ENCODE measurements at places on chromosomes 7 and 10.

DNA sequence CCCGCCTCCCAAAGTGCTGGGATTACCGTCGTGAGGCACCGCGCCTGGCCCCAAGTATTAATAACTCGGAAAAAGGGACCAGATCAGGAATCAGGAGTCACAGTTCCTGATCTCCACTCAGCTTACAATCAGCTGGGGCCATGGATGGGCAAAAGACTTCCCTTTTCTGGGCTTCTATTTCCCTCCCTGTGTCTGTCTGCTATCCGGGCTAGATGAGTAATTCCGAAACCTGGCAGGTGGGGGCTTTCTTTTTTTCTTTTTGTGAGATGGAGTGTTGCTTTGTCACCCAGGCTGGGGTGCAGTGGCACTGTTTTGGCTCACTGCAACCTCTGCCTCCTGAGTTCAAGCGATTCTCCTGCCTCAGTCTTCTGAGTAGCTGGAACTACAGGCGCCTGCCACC, 11.6 kb downstream of the RPS24 start:
- no peak for DNase-seq

DNA sequence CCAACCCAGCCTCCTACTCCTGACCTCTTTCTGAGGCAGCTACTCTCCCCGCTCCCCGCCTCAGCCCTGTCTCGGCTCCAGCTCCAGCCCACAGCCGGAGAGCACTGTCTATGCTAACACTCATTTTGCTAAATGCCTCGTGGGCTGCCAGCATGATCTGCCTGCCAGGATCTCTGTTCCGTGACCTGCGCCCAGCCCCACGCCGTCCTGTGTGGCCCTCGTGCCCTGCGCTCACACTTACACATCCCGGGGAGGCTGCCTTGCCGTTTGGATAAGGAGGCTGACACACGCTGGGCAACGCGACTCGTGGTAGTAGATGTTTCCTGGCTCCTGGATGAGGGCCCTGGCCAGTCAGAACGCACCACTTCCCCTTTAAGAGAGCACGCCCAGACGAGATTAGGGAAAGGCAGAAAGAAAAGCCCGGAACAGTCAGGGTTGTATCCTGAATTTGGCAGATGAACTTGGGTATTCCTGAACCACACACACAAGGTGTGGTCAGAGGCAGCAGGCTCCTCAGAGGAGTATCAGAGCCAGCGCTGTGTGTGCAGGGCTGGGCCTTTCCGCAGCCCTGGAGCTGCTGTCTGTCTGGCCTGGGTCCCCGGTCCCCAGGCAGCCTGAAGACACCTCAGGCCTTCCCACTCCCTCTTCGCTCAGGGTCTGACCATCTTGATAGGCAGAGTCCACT, 97.7 kb upstream of the EFCAB10 start:
- DNase-seq: no peak

DNA sequence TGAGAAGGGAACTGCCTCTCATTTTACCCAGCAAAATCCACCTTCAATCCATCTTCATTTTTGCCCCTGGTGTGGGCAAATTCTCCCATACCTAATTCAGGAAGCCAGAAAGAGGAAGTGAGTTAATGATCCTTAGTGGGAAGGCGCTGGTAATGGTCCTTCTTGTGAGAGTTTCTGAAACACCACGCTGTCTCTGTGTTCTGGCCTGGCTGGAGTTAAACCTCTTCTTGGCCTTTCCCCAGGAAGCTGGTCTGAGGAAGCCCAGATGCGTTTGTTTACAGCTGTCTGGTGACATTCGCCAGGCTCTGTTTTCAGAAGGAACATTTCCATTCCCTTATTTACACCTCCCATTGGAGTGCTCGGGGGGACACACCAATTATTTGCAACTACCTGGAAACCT, 24.3 kb downstream of the HTRA1 start:
- no peak for DNase-seq

GRCh38 chr10:112173206-112173605, 10.4 kb downstream of the GPAM start:
- DNase-seq: no peak

DNA sequence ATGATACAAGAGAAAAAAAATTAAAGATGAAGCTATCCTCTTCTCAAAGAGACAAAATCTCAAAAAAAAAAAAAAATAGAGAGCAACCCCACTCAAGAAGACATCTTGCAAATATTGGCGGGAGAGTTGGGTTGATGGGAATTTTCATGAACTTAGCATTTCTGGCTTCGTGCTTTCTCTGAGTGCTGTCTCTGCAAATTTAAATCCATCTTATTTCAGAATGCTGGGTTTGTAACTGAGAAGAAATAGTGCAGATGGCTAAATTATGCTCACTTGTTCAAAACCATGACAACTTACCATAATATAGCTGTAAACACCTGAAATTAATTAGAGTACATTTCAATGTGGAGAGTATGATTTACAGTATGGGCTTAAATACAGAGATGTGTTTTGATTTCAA, 484.8 kb upstream of the CELF2 start:
- no peak for DNase-seq

DNA sequence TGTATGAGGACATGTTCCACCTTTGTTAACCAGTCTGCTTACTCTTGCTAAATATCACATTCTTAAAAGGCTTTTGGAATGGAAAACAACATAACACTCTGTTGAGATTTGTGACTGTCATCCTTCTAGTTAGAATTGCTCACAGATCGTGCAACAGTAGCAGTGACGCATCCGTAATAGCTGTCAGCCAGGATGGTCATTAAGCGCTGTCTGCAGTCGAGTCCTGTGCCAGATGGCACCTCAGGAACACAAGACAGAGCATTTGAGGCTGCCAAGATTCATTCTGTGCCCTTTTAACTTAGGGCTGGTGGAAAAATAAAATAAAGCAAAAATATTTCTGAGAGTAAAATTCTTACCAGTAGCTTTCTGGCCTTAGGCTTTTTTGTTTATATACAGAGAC, 348.6 kb downstream of the ANKRD7 start:
- DNase-seq: no peak

DNA sequence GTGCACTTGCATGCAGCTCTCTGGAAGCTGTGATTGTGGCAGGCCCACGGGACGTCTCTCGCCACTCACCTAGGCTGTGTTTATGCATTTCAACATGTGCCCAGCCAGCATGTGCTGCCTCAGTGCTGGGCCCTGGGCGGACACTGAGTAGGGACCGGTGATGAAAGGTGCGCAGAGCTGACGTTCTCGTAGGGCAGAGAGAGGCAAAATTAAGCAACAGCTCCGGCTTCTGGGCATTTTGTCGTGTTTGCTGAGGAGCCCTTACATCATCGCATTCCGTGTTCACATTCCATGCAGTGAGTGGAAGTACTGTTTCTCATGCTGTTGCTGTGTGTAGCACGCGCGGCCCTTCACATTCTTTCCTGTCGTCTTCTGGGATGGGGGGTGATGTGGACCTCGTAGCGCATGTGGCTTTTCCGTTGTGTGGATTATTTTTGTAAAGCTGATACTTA, 50.5 kb downstream of the PRF1 start:
- no peak for DNase-seq

- no peak for DNase-seq
These were observed 97.5 kb downstream of the MKI67 start for GRCh38 chr10:128028508-128029289.

- DNase-seq: no peak
These were observed 87.9 kb downstream of the ZNF467 start for GRCh38 chr7:149685455-149685854.

GRCh38 chr7:155813546-155814315, 1.5 kb upstream of the SHH start:
- DNase-seq: no peak

DNA sequence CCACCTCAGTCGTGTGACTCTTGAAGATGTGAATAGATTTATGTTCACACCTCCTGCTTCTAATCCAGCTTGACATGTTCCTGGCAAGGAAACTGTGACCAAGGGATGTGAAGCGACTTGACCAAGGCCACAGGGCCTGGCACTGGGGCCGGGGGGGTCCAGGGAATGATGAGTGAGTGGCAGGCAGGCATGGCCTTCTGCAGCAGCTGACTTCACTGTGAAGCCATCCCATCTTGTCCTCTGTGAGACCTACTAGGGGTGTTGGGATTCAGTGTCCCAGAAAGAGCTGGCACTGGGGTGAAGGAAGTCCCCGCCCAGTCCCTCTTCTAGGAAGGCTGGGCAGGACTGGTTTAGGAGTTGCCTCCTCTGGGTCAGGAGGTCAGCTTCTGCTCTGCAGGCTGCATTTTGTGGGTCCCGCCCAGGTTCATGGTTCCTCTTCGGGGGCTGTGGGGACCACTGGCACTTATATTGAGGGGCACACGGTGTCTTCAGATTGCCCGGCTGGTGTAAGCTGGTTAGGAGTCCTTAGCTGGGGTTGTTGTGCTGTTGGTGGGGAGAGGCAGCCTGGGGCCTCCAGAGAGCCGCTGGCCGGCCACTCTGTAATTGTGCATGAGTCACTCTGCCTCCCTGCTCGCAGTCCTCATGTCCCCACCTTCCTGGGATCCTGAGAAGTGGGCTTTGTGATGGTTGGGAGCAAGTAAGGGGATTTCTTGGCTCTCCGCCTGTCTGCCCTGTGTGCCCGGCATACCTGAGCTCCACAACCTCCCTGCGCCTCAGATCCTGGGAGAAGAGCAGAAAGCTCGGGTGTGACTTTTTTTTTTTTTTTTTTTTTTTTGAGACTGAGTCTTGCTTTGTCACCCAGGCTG, 11.0 kb downstream of the ZMIZ1 start:
- DNase-seq: no peak

GRCh38 chr7:50664937-50665336, 99.7 kb upstream of the DDC start:
- no peak for DNase-seq

DNA sequence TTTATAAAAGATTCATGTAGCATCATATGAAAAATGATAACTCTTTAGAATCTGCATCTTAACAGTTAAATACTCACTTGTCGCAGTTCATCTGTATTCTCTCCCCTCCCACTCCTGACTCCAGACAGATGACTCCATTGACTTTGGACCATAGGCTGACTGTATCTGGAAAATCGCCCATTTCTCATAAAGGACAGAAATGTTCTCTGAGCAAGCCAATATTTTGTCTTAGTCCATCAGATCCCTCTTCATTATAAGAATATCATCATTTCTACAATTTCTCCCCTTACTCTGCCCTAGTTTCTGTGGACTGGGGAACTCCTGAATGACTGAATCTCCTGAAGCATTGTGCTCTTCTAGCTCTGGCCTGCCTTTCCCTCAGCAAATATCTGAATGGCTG, 125.4 kb downstream of the SEMA3D start:
- no peak for DNase-seq

- no peak for DNase-seq
These were observed 11.8 kb upstream of the INSIG1 start for GRCh38 chr7:155285833-155286232.

DNA sequence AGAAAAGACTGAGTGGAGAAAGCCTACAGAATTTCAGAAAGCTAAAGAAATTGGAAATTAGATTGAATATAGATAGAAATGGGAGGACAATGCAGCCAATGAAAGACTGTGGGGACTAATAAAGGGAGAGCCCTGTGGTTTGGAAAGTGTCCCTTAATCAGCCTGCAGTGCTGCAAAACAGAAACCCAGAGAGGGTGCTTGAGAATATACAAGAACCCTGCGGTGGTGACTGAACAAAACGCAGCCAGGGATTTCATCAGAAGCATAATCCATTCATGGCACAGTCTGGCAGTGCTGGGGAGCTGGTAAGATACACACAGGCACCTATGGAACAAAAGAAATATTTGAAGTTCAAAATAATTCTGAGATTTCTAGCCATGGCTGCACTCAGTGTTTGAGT, 19.1 kb downstream of the CEP41 start:
- DNase-seq: no peak

- no peak for DNase-seq
These were observed 67.9 kb upstream of the NFKB2 start for GRCh38 chr10:102327641-102328040.

GRCh38 chr7:131664570-131664969, 108.1 kb upstream of the PODXL start:
- no peak for DNase-seq

DNA sequence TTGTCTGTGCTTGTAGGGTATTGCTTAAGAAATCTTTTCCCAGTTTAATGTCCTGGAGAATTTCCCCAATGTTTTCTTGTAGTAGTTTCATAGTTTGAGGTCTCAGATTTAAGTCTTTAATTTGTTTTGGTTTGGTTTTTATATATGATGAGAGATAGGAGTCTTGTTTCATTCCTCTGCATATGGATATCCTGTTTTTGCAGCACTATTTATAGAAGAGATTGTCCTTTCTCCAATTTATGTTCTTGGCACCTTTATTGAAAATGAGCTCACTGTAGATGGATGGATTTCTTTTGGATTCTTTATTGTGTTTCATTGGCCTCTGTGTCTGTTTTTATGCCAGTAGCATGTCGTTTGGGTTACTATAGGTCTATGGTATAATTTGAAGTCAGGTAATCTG, 20.2 kb downstream of the ADIRF start:
- DNase-seq: no peak

- no peak for DNase-seq
These were observed 8.3 kb upstream of the PPP1R35 start for GRCh38 chr7:100444311-100445278.

Data from stimulated activated CD4-positive, alpha-beta T cell treated with anti-CD3 and anti-CD28 coated beads, Interleukin-1b, Interleukin-23, amount 100 ng/mL, for 1 hour (primary cell).